ENCODE measurements at places on chromosomes 11 and 22. TPM values are rescaled to one million over a fixed set of nuclear protein-coding genes. Genes with fewer than 3 reads are reported as not detected.

Gene C22orf42
- total RNA-seq = not detected

Gene INPP5J
- 14.3 TPM for total RNA-seq

Gene RNF215
- 37.8 TPM for total RNA-seq

Gene MLC1
- 115 TPM for total RNA-seq

Gene CLCF1
- not detected for total RNA-seq

Gene FERMT3
- total RNA-seq = 4.5 TPM

Gene HBD
- not detected for total RNA-seq

Gene DSCAML1
- total RNA-seq = 17.9 TPM

Gene NAGA
- total RNA-seq = 9.8 TPM

Gene ACRV1
- 1.4 TPM for total RNA-seq

Gene SLC25A18
- 110 TPM for total RNA-seq

Gene TSKU
- total RNA-seq = 6.2 TPM

Gene PLXNB2
- 67.5 TPM for total RNA-seq

- no peak for DNase-seq
Observed at GRCh38 chr11:115961159-115962003, 457.2 kb upstream of the CADM1 start.

DNA sequence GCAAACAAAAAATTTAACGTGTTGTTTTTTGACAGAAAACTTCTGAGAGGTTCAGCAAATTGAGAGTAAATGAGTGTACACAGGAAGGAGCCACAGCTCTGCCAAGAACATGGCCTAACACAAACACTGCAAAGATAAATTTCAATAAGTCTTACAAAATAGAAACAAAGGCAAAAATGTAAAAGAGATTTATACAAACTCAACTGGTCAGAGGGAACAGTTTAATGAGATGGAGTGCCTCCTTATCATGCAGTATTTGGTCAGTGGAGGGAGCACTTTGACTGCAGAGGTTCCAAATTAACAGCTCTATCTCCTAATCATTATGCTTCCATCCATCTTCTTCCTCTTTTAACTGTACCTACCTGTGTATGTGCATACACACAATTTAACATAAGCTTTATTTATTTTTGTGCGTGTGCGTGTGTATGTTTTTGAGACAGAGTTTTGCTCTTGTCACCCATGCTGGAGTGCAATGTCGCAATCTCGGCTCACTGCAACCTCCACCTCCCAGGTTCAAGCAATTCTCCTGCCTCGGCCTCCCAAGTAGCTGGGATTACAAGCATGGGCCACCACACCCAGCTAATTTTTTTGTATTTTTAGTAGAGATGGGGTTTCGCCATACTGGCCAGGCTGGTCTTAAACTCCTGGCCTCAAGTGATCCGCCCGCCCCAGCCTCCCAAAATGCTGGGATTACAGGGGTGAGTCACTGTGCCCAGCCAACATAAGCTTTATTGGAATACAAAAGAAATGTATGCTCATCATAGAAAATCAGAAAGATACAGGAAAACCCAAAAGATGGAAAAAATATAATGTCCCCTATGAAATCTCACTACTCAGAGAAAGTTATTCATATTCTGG is 111.9 kb downstream of the MRTFA start:
- no peak for DNase-seq

GRCh38 chr22:20738394-20739089 is 35.4 kb upstream of the SERPIND1 start:
- no peak for DNase-seq

DNA sequence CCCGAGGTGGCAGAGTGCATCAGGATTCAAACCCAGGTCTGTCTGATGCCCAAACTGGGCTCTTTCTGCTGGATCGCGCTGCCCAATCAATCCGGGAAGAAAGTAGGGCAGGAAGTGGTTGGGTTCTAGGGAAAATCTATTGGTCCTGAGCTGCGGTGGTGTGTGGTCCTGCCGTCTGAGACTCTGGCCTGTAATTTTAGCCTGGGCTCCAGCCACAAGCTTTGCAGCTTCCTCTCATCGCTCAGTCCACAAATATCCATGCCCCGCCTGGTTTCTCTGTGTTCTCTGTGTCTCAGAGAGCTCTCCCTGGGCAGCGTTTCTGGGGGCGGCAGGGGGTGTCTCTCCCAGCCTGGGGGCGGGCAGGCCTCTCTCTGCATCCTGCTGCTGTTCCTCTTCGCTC is 18.7 kb downstream of the CACNG2 start:
- DNase-seq = no peak

DNA sequence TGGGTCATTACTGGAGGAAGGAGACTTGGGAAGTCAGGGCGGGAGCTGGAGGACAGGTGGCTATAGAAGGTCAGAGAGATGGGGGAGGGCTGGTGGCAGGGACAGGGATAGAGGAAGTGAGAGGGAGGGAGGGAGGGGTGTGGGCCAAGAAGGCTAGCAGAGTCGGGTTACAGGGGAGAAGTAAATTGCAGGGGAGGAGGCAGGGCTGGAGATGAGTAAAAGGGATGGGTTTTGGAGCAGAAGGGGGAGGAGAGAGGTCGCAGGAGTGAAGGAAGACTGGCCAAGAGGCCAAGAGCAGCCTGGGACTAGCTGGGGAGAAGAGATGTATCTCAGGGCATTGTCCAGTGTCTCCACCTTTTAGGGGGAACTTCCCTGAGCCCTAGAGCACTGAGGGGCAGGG is 33.0 kb downstream of the LRRC10B start:
- DNase-seq = no peak

GRCh38 chr22:19105867-19106802 is 16.1 kb downstream of the DGCR2 start:
- DNase-seq = no peak

GRCh38 chr22:45640941-45641621 is 30.6 kb upstream of the ATXN10 start:
- no peak for DNase-seq

GRCh38 chr11:126434950-126435335 is 79.5 kb downstream of the ST3GAL4 start:
- no peak for DNase-seq

GRCh38 chr11:106076171-106076918 is 802 bp downstream of the KBTBD3 start:
- no peak for DNase-seq

DNA sequence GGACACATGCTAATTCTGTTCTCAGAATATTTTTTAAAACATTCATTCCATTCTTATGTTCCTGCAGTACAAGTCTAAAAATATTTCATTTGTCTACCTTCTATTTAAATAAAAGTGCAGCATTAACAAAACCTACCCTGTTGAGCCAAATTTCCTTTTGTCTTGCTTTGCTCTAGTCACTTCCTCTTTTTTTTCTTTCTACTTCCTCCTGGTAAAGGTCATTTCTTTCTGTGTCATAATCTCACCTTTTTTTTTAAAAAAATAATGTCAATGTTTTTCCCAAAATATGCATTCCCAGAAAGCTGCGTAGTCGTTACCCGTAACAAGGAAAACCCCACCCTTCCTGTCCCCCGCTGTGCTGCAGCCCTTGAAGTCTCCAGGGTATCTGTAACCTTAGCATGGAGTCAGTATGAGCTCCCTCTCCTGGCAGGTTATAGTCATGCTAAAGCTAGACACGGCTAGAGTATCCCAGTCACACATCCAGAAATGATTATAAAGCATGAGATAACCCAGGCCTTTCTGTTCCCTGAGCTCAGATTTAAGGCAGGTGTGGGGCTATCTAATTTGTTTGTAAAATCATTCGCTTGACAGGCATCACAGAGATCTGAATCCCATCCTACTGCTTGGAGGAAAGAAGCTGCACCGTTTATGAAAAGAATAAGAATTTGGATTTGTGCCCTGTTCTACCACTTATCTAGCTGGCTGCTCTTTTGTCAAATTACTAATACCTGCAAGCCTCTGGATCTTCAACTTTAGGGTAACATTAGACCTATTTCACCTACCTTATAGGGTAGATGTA is 51.1 kb upstream of the EED start:
- DNase-seq = peak; percentile 57

GRCh38 chr22:22979954-22980353 is 90.4 kb upstream of the GNAZ start:
- DNase-seq = no peak

DNA sequence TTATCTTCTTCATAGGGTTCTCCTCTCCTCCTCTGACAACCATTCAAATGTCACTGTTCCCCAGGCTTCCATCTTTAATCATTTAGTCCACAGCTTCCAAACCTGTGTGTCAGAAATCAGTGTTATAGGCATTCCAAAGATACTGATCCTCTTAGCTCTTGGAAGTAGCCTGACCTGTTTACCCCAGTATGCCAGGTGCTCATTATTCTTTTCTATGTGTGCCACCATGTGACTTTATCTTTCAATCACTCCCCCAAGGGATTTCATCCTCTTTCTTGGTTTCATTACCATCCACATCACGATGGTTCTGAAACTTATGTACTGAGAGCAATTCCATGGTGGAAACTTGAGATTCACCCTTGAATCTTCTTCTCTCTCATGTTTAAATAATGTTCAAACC is 7.6 kb downstream of the POU2AF2 start:
- no peak for DNase-seq

GRCh38 chr22:23431337-23432072 is 148.6 kb downstream of the IGLL1 start:
- DNase-seq = no peak

DNA sequence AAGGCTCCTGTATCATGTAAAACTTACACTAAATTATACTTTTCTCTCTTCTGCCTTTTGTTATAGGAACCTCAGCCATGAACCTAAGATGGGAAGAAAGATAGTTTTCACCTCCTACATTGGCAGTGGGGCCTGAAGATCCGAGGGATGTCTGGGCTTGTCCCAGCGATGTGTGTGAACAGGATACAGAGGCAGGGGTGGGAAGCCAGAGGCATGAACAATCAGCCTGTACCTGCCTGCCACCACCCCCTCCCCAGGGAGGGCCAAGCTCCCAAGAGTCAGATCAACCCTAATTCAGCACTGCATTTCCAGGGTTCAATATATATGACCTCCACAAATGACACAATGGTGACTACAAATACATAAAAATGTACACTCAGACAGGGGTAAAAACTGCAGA is 9.4 kb downstream of the KIAA0930 start:
- DNase-seq = no peak

GRCh38 chr11:56885177-56885576 is 103.5 kb upstream of the OR5AK2 start:
- DNase-seq = no peak

DNA sequence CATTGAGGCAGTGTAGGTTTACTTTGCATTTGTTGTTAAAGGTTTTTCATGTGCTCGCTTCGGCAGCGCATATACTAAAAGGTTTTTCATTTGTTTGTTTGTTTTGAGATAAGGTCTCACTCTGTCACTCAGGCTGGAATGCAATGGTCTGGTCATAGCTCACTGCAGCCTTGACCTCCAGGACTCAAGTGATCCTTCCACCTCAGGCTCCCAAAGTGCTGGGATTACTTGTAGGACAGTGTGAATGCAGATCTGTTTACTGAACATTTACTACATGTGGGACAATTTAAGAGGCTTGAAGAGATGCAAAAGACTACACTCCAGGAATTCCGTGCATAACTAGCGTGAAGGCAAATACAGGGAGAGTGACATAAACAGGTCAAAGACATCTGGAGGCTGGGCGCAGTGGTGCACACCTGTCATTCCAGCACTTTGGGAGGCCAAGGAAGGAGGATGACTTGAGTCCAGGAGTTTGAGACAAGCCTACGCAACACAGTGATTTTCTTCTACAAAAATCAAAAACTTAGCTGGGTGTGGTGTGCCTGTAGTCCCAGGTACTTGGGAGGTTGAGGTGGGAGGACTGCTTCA is 34.1 kb downstream of the YPEL1 start:
- DNase-seq = no peak

- DNase-seq = no peak
Observed at GRCh38 chr11:20049231-20049630, 111.0 kb downstream of the DBX1 start.

GRCh38 chr11:109076870-109077269 is 345.1 kb upstream of the C11orf87 start:
- DNase-seq = no peak

DNA sequence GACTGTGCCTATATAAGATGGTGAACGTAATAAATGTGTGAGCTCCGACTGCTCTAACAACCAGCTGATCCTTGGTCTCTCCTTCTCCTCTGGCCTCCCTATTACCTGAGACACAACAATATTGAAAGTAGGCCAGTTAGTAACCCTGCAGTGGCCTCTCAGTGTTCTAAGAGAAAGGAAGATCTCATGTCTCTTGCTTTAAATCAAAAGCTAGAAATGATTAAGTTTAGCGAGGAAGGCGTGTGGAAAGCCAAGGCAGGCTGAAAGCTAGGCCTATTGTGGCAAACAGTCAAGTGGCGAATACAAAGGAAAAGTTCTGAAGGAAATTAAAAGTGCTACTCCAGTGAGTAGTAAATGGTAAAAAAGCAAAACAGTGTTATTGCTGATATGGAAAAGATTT is 39.5 kb downstream of the HIPK3 start:
- DNase-seq = no peak

- DNase-seq = no peak
Observed at GRCh38 chr11:79440571-79441460, at the start of gene TENM4. Gene TENM4, minus strand, starts transcription at chr11:79441030. Its CDS starts 371,086 bp downstream, at chr11:79069944.

- DNase-seq = no peak
Observed at GRCh38 chr11:112227471-112227870, 1.2 kb downstream of the PTS start.

DNA sequence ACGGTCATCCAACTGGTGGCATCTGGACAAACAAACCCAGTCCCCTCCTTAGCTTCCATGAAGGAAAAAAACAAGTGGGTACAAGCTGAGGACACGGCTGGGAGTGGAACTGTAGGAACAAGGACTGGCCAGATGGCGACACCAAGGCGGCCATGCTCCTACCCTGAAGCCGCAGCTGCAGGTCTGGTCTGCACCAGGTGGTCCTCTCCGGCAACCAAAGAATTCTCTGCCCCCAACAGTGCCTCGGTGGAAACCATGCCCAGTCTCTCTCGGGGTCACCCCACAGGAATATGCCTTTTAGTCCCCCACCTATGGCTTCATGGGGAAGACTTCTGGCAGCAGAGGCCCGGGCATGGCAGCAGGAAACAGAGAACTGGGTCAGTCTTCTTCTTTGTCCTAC is 22.6 kb downstream of the OVOL1 start:
- no peak for DNase-seq

DNA sequence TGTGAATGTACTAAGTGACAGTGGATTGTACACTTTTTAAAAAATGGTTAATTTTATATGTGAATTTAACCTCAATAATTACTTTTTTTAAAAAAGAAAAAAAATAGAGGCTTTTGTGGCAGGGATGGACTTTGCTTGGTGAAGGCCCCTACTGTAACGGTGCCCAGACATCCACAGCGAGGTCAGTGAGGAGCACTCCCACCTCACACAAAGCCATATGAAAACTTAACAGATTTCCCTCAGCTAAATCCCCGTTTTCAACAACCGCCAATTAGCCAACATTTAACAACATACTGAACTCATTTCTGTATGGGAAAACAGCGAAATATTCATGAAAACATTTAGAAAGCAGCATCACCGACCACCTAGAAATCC is 642 bp upstream of the C11orf58 start:
- no peak for DNase-seq
